ENCODE measurements at places on chromosomes 3 and 15.

GRCh38 chr3:140188285-140188684, 253.3 kb downstream of the CLSTN2 start:
- DNase-seq = no peak

DNA sequence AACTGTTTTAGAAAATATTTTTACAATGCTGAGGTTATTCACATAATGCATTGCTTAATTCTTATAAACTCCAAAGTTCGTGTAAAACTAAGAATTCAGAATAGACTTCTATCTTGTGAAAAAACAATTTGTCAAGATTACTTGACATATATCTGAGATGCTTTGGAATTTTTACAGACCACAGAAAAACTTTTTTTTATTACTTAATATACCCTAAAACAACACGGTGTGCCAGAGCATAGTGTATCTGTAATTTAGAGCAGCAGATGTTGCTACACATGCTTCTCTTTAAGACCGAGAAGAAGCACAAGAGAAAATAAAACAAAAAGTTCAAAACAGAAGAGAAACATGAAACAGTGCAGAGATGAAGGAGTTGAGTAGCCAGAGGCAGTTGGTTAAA, 26.4 kb downstream of the ASB7 start:
- peak; percentile 60 for DNase-seq

DNA sequence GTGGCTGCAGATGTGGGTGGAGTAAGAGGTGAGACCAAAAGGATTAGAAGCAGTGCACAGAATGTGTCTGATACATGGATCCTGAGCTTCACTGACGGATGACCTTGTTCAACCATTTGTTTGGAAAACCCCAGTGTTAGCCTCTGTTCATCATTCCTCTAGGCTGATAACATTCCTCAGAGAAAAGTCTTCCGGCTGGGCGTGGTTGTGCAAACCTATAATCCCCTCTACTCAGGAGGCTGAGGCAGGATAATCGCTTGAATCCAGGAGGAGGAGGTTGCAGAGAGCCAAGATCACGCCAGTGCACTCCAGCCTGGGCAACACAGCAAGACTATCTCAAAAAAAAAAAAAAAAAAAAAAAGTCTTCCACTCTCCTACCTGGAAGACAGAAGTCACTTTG, 23.1 kb upstream of the CHD2 start:
- no peak for DNase-seq

GRCh38 chr3:16477521-16477920, 36.0 kb downstream of the RFTN1 start:
- no peak for DNase-seq

GRCh38 chr3:106083854-106084253, 215.0 kb upstream of the CBLB start:
- no peak for DNase-seq

Measured in fibroblast of skin of scalp (primary cell).